Right ventricle myocardium superior (tissue), 1 donor: ENCODE measurements at places on chromosomes 7 and 10. TPM values are rescaled to one million over a fixed set of nuclear protein-coding genes. Genes with fewer than 3 reads are reported as not detected.

GRCh38 chr10:121535381-121535780 is 62.9 kb downstream of the FGFR2 start:
- DNase-seq, result no peak

The SPAM1 gene
- total RNA-seq, result not detected

The TAS2R5 gene
- 0.27 TPM for total RNA-seq

DNA sequence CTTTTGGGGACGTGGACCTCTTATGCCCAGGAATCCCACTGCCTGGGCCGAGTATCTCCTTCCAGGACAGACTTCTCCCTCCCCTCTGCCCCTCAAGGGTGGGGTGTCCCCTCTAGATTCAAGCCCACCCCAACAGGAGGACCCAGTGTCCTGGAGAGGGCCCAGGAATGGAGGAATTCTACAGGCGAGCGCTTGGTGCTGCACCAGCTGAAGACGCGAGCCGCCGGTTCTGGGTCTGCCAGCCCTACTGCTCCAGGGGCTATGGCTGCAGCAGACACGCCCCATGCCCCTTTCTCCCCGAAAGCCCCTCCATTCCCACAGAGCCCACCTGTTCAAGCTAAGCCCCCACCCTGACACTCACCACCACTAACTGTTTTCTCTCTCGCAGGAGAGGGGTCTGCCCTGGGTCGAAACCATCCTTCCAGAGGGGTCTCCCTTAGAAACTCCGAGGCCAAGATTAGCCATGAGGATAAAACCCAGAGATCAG is 8.6 kb downstream of the CRYGN start:
- no peak for DNase-seq

The LBX1 gene
- total RNA-seq, result not detected

DNA sequence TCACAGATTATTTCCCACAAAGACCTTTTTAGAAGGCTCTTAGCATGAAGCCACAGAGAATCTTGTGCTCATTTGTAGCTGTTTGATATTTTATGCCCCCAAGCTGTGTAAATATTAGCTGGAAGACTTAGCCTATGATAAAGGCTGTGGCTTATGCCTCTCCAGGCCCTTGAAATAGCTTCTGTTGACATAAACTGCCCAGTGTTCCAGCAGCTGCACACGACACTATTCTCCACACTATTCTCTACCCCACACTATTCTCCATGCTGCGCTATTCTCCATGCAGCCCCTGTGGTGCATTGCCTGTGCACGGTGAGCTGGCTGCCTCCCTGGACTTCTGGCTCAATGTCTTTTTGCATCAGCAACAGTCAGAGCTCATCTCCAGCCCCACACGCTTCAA is 13.1 kb downstream of the DDC start:
- DNase-seq, result no peak

GRCh38 chr10:7405637-7406036 is 5.2 kb downstream of the SFMBT2 start:
- DNase-seq, result no peak

DNA sequence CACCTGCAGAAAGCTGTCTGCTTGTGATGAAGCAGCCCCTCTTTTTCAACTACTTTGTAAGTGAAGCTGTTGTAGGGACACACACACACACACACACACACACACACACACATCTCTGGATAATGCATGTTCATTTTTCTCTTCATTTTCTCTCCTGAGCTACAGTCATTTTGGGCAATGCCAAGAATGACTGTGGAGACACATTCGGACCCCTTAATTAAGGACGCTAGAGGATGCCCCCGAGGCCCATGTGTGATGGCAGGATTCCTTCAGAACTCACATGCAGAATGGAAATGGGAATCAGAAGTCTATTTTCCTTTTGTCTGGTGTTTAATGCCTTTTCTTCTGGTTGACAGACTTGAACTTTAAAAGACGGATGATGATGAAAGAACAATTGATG is 56.6 kb downstream of the CLRN3 start:
- no peak for DNase-seq

DNA sequence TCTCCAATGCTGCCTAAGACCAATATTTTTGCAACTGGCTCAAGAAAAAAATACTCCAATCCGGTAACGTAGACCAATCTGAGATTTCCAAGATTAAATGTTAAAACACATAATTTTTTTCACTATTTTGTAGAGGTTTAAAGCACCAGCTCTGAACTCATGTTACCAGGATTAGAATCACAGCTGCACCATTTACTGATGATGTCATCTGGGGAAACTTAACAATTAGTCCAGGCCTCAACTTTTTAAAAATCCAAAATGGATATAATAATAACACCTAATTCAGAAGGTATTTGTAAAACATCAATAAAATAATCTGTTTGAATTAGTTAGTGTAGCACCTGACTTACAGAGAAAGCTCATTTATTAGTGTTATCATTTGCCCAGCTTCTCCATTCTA is 14.4 kb downstream of the PON1 start:
- no peak for DNase-seq

The EGFR gene
- 10.1 TPM for total RNA-seq

- DNase-seq, result no peak
Measured at GRCh38 chr10:17693009-17693408, 49.1 kb downstream of the STAM start.

The OR2F1 gene
- total RNA-seq, result not detected
